CD4-positive, alpha-beta T cell treated with Interleukin-4 for 1 hour (primary cell): ENCODE measurements at places on chromosomes 1 and 21.

GRCh38 chr1:192759104-192759503 is 49.7 kb upstream of the RGS2 start:
- DNase-seq = no peak

GRCh38 chr1:205451202-205451601 is 4.6 kb downstream of the BLACAT1 start:
- no peak for DNase-seq

GRCh38 chr1:35461966-35462651 is 95.1 kb downstream of the KIAA0319L start:
- no peak for DNase-seq

GRCh38 chr1:230083746-230084407 is 16.8 kb downstream of the GALNT2 start:
- no peak for DNase-seq

DNA sequence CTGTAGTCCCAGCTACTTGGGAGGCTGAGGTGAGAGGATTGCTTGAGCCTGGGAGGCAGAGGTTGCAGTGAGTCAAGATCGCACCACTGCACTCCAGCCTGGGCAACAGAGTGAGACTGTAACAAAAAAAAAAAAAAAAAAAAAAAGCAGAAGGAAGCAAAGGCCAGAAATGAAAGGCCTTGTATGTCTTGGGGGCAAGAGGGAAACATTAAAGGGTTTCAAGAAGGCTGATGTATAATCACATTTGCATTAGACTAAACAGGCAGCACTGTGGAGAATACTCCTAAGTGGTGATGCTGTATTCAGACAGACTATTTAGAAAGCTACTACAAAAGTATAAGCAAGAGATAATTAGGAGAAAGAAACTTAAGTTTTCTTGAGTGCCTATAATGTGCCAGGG is 10.4 kb downstream of the ANP32E start:
- DNase-seq = no peak

DNA sequence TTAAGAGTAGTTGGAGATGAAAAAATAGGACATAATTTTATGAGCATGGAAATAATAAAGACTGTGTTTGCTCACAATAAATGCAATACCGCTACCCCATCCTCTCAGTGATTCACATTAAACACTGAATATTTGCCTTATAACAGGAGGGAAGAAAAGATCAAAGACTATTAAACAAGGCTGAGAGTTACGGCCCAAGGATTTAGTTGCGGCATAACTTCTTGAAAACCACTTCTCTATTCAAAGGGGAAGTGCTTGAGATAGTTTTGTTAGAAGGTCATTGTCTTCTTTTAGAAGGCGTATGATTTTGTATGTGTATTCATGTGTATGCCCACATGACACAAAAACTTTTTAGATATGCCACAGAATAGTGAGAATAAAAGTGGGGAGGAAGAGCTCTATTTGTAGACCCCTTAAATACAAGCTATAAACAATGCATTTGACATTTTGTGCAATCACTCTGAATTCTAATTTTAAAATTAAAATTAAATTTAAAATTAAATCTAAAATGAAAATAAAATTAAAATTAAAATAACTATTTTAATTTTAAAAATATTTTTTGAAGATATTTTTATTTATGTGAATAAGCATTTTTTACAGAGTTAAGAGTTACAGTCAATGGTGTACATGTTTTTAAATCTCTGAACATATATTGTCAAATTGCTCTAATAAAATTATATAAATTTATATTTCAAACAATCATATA is 986.6 kb upstream of the ADAMTS5 start:
- no peak for DNase-seq

DNA sequence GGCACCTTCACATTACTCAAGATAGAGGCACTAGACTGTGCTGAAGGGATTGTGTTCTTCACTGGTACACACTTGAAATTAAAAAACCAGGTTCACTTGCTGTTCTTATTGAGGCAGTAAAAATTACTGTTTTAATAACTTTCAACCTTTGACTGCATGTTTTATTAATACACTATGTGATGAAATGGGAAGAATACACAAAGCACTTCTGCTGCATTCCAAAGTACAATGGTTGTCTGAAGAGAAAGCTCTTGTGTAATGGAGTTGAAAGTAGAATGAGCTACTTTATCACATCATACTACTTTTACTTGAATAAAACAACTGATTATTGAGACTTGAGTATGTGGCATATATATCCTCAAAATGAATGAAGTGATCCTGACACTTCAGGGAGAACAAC is 49.7 kb downstream of the LRRC8C start:
- no peak for DNase-seq

DNA sequence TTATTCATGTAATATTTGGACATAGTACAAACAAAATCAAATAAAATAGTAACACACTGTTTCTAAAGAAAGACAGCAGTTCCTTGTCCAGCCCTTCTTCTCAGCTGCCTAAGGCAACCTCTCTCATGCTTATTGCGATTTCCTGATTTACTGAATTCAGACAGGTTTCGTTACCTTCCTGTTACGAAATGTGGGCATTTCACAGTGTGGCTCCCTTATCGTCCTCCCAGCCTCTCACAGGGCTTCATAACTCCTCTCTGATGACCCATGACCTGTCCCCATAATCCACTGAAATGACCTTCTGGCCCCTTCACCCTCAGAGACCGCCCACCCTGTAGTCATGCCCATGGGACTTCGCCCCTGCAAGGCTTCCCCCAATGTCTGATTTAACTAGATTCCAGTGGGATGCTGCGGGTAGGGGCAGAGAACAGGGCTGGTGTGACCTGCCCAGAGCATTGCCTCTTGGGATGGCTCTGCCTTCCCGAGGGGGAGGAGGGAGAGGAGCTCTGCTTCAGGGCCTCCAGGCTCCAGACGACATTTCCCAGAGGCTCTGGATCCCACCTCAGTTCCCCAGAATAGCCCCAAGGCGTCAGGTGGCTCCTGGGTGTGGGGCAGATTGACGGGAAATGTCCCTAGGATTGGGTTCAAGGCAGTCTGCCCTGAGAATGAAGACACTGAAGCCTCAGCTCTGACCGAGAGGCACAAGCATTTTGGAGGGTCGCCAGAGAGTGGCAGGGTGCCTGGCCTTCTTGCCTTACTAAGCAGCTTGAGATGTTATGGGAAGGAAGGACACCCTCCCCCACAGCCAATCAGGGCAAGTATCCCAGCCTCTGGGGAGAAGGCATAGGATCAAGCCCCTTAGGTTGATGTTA is 20.6 kb downstream of the PADI2 start:
- peak; percentile 19 for DNase-seq

DNA sequence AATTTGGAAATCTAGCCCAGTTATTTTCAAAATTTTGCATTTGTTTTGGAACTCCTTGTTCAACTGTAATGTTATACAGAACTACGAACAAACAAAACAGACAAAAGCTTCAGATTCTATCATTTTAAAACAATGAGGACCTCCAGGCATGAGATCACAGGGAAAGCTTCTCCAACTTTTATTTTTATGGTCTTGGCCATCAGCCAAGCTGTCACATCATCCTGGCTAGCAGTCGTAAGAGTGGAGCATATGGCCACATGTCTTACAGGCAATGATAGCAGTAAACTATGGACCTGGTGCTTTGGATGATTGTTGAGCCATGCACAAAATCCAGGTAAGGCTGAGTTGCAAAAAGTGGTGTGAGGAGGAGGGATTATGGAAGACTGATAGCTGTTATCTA is 299.6 kb downstream of the LMX1A start:
- DNase-seq = no peak
